ENCODE measurements at places on chromosomes 5 and 9.

DNA sequence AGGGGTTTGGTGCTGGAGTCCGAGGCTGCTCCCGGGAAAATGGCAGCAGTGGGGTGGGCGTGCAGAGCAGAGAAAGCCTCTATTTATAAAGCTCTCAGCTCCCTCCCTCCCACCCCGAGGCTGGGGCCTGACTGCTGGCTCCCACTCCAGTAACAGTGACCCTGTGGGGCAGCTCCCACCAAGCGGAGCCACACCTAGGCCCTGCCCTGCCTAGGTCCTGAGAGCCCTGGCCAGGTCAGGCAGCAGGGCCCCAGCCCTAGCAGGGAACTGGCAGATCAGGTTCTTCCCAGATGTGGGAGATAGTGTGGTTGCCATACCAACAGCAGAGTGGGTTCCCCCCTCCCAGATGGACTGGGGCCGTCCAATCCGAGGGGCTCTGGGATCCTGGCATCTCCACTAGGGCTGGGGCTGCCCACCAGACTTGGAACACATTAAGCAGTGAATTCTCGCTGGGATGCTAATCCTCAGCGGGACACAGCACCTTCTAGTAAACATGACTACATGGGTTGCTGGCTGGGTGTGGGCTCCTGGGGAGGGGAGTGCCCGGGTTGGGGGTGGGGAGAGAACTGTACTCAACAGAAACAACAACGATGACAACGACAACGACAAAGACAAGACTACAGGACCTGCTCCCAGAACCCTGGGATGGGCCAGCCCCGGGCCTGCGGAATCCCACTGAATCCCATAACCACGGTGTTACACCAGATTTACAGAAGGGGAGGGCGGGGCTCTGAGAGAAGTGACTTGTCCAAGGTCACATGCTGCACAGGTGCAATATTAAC lies 1.5 kb downstream of the SH3GLB2 start:
- DNase-seq, result no peak

DNA sequence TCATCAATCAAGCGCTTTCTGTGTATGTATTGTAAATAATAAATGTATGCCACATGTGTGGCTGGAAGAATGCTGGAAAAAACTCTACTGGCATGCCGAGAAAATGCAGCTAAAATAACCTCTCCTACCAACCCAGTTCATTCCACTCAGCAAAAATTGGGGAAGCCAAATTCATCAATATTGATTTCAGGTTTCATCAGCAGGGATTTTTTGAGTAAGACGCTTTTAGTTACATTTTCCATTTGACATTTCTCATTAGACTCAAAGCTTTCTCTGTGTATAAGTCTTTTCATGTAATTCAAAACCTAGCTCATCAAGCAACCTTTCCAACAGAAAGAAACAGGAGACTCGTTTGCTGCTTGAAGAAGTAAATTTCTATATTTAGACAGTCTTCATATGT lies 338.1 kb downstream of the DMRT2 start:
- no peak for DNase-seq

DNA sequence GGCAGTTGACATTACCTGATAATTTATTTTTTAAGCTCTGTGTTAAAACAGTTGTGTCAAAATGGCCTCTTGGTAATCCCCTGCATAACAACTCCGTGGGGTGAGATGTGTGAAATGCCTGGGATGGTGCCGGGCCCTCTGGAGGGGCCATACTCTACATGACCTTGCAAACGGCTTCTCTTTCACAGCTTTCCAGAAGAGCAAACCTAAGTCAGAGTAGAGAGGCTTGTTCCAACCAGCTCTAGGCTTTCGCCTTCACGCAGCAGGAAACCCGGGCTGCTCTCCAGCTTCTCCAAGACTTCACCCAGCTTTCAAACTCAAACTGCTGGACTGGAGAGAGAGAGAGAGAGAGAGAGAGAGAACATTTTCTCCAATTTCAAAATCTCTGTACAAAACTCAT lies 120.1 kb downstream of the SNX18 start:
- DNase-seq, result no peak

DNA sequence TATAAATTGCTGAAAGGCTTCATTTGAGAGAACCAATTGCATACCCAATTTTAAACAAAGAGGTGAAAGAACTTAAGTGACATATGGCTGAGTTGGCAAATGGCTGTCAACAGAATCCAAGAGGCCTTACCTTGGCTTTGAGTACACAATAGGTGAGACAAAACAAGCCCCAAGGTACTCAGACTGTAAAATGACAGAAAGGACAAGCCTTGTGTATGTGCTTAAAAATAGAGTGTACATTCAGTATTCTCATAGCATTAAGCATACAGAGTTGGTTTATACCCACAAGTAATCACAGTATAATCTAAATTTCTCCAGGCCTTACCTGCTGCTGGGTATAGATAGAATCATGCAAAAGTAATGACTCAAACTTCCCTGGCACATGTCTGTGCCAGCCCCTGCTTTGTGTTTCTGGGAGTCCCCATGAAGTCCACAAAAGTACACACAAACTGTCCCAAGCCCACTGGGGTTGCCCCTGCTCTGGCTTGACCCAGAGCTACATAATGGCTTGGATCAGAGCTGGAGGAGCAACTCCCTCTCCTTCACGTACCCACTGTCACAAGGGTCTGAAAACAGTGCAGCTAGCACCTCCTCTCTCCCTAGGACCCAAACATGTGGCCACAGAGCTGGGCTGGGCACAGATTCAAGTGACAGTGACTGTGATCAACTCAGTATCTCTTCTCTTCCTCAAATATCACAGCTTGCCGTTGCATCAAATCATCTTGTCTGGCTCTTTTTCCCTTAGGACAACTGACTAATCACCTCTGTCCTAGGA lies 250.8 kb downstream of the ENC1 start:
- no peak for DNase-seq

GRCh38 chr9:33722359-33722675 lies 73.0 kb upstream of the PRSS3 start:
- no peak for DNase-seq

- DNase-seq, result peak; percentile 86
These were observed 105.4 kb downstream of the LPAR1 start for GRCh38 chr9:110932863-110933262.

DNA sequence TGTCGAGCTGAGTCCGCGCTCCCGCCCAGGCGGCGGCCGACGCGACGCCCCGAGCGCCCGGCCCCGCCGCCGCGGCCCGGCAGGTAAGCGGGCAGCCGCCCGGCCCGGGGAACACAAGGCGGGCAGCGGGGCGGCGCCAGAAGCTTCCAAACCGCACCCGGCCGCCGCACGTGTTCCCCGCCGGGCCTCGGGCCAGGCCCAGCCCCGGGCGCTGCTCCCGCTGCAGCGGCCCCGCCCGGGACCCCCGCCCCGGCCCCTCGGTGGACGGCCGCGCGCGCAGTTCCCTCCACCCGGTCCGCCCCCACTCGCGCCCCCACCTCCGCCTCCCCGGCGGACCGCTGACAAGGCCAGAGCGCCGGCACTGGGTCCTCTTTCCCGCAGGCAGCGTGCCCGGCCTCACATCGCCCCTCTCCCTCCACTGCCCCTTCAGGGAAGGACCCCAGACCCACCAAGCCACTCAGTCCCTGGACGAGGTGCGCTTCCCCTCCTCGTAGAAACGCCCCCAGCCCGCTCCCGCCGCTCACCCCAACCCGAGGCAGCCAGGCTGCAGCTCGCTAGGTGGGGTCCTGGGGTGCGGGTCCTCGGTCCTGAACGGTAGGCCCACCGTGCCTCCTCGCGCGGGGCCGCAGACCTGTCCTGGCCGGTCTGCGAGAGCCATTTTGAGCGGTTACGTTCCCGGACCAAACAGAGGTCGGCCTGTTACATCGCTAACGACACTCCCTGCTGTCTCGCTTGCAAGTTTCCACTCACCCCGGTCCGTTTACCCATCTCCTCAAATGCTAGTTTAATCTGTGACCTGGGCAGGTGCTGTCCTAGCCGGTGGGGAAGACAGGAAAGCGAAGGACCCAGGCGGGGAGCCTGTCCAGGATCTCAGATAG lies 475 bp downstream of the WDR5 start:
- no peak for DNase-seq

GRCh38 chr5:15080219-15080618 lies 208.6 kb upstream of the ANKH start:
- peak; percentile 9 for DNase-seq

GRCh38 chr9:36426945-36427344 lies 26.9 kb upstream of the RNF38 start:
- DNase-seq, result no peak

GRCh38 chr5:17217493-17218352 lies at the start of gene BASP1:
Gene BASP1 (plus strand): TSS chr5:17217631. CDS start chr5:17275217, 57,586 bp downstream.
- peak; percentile 89 for DNase-seq

GRCh38 chr5:111017731-111018130 lies 53.8 kb upstream of the TSLP start:
- no peak for DNase-seq

DNA sequence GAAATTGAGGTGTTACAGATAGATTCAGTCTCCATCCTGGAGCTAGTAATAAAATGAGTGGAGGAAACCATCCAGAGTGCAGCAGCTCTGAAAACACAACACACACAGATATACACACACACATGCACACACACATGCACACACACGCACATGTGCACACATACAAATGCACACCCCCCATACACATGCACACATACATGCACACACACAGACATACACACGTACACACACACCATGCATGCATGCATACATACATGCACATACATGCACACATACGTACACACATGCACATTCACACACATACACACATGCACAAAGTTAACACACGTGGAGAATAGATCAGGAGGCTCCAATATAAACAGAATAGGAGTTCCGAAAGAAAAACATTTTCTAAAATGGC lies 21.0 kb upstream of the OBP2B start:
- DNase-seq, result no peak

DNA sequence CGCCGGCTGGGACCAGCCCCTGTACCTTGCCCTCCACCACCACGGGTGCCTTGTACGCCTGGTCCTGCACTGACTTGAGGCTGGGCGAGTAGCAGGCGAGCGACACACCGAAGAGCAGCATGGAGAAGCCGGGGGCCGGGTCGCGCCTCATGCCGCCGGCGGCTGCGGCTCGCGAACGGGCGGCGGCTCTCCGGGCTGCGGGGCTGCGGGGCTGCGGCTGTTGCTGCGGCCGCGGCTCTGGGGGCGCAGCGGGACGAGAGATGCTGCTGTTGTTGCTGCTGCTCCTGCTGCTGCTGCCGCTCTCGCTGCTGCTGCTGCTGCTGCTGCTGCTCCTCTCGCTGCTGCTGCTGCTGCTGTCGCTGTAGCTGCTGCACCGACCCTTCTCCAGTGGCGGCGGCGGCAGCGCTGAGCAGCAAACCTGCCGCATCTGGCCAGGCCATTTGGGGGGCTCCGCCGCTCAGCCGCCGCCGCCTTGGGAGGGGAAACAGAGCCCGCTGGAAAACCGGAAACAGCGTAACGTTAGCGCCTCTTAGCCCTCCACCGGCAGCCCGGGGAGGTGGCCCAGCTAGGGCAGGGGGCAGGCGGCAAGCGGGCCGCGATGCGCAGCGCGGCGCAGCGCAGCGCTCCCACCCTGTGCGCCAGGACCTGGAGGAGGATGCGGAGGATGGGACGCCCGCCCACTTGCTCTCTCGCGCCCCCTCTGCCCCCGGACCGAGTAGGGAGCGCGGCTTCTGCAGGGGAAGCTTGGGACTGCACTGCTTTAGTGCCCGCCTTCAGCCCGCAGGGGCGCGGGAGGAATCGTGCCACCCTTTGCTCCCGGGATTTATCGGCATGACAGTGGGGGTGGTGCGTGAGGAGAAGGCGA lies at the start of gene NRG2:
Gene NRG2 (minus strand): TSS at position 657 of the 865 bp plus-strand sequence.
- peak; percentile 44 for DNase-seq

GRCh38 chr5:1519631-1520210 lies 4.0 kb downstream of the LPCAT1 start:
- no peak for DNase-seq

- DNase-seq, result peak; percentile 32
These were observed 255.1 kb upstream of the NREP start for GRCh38 chr5:112012104-112012503.

DNA sequence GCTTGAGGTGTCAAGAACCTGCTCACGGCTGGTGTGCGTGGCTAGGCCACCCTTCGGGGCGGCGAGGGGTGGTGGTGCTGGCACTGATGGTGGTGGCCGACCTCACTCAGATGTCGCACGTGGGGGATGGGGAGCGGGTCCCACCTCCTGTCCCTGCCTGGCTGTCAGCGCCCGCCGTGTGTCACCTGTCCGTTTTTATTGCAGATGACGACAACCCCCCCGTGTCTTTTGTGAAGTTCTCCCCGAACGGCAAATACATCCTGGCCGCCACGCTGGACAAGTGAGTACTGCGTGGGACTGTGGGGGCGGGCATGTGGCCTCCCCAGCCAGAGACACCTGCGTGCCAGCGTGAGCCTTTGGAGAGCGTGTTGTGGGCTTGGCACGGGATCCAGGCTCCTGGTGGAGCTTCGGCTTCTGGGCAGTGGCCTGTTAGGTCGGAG lies 10.1 kb downstream of the RNU6ATAC start:
- no peak for DNase-seq

GRCh38 chr9:8287970-8288369 lies 488.4 kb upstream of the DMAC1 start:
- no peak for DNase-seq

GRCh38 chr9:90141723-90142122 lies 500.9 kb downstream of the DIRAS2 start:
- DNase-seq, result peak; percentile 28

DNA sequence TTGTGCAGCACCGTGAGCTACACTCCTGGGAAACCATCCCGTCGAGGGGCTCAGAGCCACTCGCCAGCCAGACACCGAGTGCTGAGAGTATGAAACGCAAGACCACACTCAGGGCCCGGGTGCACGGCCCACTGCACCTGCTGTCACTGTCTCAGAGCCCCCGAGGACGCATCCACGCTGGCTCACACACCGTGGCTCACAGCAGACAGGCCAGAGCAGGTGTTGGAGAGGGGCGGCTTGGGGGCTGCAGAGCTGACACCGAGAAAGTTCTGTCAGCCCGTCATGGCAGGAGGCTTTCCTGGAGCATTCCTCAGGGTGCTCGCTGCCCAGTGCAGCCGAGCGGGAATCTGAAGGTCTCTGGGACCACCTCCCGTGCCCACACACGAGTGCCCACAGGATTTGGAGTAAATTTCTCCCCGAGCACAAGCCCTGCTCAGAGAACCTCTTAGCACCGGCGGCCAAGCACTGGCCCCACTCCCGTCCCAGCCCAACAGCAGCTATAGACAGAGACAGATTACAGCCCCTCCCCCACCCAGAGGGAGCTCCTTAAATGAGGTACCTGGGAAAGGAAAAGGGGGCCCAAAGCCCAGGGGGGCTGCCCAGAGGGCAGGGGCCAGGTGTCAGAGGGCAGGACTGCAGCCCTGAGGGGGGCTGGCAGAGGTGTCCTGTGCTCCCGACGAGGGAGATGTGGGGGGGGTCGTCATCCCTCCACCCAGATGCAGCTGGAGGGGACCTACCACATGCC lies 56.0 kb upstream of the SARDH start:
- DNase-seq, result no peak

- DNase-seq, result no peak
These were observed 84.4 kb downstream of the COL23A1 start for GRCh38 chr5:178505639-178506407.

GRCh38 chr5:112643339-112643971 lies 94.2 kb upstream of the APC start:
- DNase-seq, result no peak

All from fibroblast of skin of abdomen (primary cell).